Trophoblast cell (in vitro differentiated cells and primary cell): ENCODE measurements at places on chromosomes 12 and 14.

DNA sequence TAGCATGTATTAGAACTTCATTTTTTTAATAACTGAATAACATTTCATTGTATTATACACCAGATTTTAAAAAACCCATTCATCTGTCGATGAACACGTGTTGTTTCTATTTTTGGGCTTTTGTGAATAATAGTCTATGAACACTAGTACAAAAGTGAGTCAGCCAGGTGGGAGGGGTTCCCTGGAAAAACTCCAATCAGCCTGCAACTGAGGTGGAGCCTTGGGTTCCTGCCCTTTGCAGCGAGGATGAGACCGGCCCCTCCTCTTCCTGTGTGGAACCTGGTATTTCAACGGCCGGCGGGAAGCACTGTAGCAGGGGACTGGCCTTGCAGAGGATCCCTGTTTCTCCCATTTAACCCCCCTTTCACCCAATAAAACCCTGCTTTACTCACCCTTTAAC, 56.1 kb downstream of the LMNTD1 start:
- DNase-seq = peak; percentile 58

DNA sequence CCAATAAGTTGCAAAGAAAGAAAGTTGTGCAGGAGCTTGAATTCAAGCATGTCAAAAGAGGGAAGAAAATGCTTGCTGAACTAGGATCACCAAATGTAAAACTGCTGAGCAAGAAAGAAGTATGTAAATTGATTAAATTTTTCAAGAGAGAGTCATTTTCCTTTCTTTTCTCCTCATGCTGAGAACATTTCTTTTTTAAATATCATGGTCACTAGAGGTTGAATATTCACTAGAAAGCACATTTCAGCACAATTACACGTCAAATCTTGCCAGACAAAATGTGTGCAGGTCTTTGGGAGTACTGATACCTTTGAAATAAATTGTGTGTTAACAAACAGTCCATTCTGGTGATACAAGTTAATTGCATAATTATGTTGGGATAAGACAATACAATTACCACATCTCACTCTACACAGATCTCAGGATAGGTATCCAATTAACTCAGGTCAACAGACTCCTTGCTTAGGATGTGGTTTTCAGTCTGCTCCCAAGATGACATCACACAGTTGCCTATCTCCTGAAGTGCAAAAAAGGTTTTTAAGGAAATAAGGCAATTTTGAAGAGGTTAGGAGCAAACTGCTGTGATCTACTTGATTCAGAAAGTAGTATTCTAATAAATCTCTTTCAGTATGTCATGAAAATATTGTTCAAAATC, 862.2 kb downstream of the RPS29 start:
- DNase-seq = no peak

DNA sequence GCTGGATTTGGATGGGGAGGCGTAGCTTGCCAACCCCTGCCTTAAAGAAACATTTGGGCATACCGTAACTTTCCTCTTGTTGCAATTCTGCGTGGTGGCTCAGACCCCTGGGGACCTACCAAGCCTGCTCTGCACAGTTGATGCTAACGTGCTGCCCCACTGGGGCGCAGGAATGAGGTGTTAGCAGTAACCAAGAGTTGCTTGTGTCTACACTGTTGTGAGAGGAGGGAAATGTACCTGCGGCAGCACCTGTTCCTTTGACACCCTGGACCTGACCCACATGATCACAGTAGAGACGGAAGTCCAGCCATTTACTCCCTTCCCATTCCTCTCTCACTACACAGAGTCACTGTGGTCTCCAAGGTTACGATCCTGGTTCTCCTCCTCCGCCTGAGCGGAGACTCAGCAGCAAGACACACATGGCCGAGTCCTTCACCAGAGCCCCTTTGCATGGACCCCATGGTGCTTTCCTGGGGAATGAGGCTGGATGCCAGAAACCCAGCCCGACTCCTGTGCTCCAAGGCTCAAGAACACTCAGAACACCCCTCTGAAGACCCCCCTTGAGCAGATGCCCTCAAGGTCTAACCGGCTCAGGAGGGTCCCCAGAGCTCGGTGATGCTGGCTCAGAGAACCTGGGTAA, 84.8 kb downstream of the FBXL14 start:
- DNase-seq = no peak

- no peak for DNase-seq
These were observed 5.8 kb downstream of the ASPG start for GRCh38 chr14:104091061-104091926.
